ENCODE measurements at places on chromosomes 3 and 15. TPM values are rescaled to one million over a fixed set of nuclear protein-coding genes. Genes with fewer than 3 reads are reported as not detected.

TMCO5A gene
- not detected for total RNA-seq

AGBL1 gene
- 31.3 TPM for total RNA-seq

PP2D1 gene
- total RNA-seq: not detected

SLC22A14 gene
- under 0.01 TPM for total RNA-seq

GPR156 gene
- 1.0 TPM for total RNA-seq

ACTC1 gene
- 1,126 TPM for total RNA-seq

AMT gene
- 2.6 TPM for total RNA-seq

ARGFX gene
- total RNA-seq: not detected

CAPN3 gene
- total RNA-seq: 675 TPM

ETV5 gene
- 18.8 TPM for total RNA-seq

CFAP100 gene
- total RNA-seq: not detected

UCN2 gene
- total RNA-seq: not detected

SERPINI2 gene
- not detected for total RNA-seq

ITIH3 gene
- 2.1 TPM for total RNA-seq

POMGNT2 gene
- total RNA-seq: 13.0 TPM

CXCR6 gene
- not detected for total RNA-seq

MESP2 gene
- total RNA-seq: not detected

CD200 gene
- total RNA-seq: 4.2 TPM

RAP2B gene
- 12.0 TPM for total RNA-seq
